ENCODE measurements at places on chromosomes 7 and 10.

DNA sequence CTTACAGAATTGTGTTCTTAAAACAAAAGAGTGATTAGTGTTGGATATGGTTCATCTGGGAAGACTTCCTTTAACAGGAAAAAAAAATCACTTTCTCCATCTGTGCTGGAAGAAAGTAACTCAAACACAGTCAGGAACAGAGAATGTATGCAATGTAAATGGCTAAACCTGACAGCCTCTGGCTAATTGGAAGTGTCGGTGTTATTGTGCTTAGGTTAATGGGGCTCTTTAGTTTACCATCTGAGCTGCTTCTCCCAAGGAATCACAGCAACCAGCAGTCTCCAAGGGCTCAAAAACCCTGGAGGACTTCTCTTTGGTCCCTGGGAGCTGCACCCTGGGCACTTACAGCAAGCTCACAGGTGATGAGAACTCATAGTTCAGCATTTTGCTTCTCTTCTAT, 724.5 kb downstream of the LRMDA start:
- no peak for DNase-seq

GRCh38 chr10:30170814-30171213, 111.4 kb upstream of the JCAD start:
- DNase-seq = no peak

- DNase-seq = no peak
These were observed 82.8 kb downstream of the MAPK8 start for GRCh38 chr10:48389272-48389671.

GRCh38 chr7:20839196-20839735, 52.6 kb upstream of the SP8 start:
- DNase-seq = no peak

GRCh38 chr7:123863461-123863860, 18.5 kb downstream of the HYAL4 start:
- no peak for DNase-seq

- no peak for DNase-seq
These were observed 33.3 kb downstream of the TSPAN14 start for GRCh38 chr10:80487421-80487785.

- DNase-seq = no peak
These were observed 85.0 kb upstream of the NAMPT start for GRCh38 chr7:106369816-106370215.

DNA sequence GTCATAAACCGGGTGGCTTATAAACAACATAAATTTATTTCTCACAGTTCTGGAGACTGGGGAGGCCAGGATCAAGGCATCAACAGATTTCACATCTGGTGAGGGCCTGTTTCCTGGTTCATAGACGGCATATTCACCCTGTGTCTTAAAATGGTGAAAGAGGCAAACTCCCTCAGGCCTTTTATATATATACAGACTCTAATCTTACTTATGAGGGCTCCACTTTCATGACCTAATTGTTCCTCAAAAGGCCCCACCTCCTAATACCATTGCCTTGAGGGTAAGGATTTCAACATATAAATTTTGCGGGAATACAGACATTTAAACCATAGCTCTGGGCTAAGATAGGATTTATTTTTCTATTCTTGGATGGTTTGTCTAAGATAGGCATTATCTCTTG, 187.2 kb downstream of the PPP1R3A start:
- DNase-seq = no peak

GRCh38 chr7:158751751-158752150, 47.1 kb upstream of the NCAPG2 start:
- DNase-seq = no peak

- DNase-seq = no peak
These were observed 32.1 kb downstream of the SLC29A4 start for GRCh38 chr7:5314864-5315263.

- DNase-seq = no peak
These were observed 47.2 kb downstream of the PRKAG2 start for GRCh38 chr7:151829707-151830106.

DNA sequence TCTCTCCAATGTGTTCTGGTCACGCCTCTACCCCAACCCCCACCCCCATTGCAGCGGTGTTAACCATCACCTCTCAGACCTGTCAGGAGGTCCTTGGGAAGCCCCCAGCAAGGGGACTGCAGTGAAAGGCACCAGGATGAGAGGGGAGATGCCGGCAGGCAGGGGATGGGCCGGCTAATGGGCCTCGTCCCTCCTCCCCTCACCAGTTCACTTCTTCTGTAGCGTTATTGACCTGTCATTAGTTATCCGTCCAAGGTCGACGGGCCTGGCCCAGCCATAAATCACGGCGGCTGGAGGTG, 18.8 kb downstream of the POLL start:
- DNase-seq = no peak

DNA sequence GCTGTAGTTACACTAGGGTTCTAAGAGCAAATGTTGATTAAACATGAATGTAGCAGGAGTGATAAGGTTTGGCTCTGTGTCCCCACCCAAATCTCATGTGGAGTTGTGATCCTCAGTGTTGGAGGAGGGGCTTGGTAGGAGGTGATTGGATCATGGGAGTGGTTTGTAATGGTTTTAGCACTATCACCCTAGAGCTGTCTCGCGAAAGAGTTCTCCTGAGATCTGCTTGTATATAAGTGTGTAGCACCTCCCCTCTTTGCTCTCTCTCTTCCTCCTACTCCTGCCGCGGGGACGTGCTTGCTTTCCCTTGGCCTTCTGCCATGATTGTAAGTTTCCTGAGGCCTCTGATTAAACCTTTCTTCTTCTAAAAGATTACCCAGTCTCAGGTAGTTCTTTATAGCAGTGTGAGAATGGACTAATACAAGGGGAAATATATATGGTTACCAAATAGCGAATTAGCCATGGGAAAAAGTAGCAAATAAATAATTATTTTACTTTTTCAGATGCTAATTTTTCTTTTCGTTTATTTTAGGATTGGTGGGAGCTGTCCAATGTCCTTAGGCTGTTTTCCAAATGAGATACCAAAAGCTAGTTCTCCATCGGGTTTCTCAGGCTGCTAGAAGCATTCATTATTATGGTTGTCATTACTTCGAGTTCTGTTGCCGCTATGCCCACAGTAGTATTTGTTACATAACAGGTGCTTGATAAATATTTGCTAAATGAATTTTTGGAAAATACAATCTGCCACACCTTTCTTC, 58.7 kb downstream of the PTEN start:
- no peak for DNase-seq

- no peak for DNase-seq
These were observed 3.0 kb upstream of the NRP1 start for GRCh38 chr10:33337326-33337957.

GRCh38 chr10:128952856-128953255, 514.2 kb upstream of the MGMT start:
- DNase-seq = no peak

- no peak for DNase-seq
These were observed 596.9 kb downstream of the SORCS1 start for GRCh38 chr10:106567629-106568028.

GRCh38 chr10:106619346-106619745, 545.2 kb downstream of the SORCS1 start:
- no peak for DNase-seq

GRCh38 chr7:25314094-25314730, 85.9 kb upstream of the NPVF start:
- no peak for DNase-seq

DNA sequence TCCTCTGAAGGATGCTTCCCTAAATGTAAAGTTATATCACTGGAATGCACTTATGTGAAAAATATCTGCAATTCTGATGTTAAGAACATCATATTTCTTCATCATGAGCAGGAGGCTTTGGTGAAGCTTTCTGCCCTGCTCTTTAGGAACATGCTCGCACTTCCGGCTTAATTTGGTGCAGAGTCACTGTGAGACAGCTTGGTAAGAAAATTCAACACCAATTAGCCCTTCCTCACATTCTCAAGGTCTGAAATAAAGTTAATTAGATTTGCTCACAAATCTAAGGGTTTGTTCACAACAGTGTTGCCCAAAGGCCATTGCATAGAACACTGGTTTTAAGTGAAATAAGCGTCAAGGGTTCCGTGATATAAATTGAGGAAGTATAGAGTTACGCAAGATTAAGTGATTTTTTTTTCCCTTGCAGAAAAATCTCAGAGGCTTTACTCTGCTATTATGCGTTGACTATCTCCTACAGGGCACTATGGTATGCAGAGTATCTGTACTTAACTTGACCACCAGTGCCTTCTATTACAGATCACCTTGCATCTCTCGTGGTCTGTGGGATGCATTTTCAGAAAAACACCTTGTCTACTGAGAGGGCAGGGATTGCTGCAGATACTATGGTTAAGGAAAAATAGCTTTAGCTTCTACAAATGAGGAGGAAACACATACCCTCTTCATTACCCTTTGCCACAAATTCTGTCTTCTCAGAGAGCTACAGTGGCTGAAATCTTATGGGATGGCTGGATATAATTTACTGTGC, 953.9 kb downstream of the TYW1 start:
- no peak for DNase-seq

DNA sequence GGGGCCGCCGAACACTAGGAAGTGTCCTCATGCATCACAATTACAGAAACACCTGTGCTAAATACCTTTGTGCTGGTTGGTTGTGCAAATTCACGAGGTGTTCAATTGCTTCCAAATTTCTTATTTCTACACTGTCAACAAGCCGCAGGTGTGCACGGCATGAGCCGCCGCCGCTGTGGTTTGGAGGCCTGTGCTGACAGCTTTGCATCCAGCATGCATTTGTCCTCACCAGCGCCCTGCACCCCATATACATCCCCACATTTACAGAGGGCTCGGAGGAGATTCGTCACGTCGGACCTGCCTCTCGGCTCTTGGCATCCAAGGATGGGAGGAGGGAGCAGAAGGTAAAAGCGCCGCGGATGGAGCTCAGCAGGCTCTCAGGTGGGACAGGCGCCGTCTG, 305.3 kb upstream of the MKI67 start:
- no peak for DNase-seq

- DNase-seq = peak; percentile 62
These were observed 463.8 kb downstream of the KCNMA1 start for GRCh38 chr10:77173615-77174461.

DNA sequence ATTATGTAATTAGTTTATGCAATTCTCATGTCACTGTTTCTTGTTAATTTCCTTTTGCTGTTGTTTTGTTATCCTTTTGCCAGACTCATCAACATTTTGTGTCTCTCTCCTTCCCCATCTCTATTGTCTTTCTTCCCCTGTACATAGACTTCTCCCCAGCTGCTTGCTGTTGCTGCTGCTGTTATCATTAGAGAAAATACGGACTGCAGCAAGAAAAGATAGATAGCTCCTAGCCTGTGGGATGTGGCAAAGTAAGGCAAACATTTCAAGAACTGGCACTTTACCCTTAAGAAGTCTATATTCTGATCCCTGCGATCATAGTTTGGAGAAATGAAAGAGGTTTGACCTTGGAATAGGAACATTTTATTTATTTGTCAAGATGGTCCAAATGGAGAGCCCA, 162.2 kb downstream of the AOAH start:
- DNase-seq = no peak

GRCh38 chr10:11849911-11850310, 26.8 kb downstream of the PROSER2 start:
- DNase-seq = no peak

DNA sequence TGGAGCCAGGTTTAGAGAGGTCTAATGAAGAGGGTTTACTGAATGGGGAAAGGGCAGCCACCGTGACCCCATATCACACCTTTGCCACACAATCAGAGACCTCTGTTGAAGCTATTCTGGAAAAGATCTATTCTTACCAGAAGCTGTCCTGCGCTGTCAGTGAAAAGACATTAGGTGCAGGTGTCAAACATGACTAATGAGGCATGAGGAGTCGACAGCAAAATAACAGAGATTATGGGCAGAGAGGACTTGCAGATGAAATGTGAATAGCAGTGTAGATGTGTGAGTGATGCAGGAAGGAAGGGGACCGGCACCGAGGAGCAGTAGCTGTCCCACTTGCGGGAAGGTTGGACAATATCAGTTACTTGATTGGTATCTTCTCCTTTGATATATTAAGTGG, 627.7 kb upstream of the GALNT17 start:
- DNase-seq = no peak

GRCh38 chr10:116521424-116522290, 24.1 kb upstream of the PNLIP start:
- peak; percentile 16 for DNase-seq

GRCh38 chr10:8269976-8270375, 215.5 kb downstream of the GATA3 start:
- DNase-seq = no peak

- no peak for DNase-seq
These were observed 197.6 kb downstream of the DIP2C start for GRCh38 chr10:491667-492424.

DNA sequence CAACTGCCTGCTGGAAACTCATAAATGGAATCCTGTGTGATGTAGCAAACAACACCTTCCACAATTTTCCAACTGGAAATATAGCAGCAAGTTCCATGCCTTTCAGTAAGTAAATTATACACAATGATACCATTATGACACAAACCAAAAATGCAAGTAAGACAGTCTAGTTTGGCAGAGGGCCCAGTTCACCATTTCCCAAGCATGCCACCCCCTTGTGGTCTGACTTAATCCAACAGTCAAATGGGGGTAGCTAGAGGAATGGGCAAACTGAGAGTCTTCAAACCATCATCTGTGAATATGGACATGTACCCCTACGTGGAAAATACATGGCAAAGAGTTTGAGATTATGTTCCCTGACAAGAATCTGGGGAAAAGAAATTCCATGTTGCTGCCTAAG, 137.6 kb upstream of the VWC2 start:
- DNase-seq = no peak

GRCh38 chr7:99296471-99296870, 23.8 kb downstream of the MYH16 start:
- DNase-seq = no peak

DNA sequence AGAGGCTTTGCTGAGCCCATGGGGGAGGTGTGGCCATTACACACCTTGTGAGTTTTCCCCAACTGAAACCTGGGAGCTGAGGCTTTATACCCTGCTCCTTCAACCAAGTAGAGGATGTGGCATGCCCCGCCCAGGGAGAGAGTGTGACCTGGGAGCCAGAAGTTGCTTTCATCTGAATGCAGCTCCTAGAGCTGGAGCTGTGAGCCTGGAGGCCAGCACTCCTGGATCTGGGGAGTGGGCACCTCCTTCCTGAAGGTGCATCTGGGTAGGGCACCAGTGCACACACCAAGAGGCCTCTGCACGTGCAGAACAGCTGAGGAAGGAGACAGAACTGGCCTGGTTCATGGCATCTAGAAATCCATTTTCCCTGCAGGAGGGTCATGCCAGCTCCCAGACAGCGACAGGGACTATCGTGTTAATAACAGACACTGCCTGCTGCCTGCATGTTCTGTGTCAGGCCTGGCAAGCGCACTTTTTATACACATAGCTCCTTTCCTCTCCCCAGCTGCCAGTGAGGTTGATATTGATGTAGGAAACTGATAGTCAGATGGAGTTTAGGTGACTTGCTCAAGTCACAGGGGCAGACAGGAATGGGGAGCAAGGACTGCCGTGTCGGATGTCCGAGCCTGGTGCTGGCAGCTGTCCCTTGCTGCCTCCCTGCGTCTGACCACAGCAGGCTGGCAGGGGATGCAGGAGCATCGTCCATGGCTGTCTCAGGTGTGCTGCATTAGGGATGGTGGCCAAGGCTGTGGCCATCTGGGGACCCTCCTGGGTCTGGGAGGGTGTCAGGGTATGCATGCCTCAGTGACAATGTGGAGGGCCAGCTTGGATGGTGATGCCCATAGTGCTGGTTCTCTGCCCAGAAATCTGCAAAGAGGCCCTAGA, 189.9 kb upstream of the CXCL12 start:
- no peak for DNase-seq

- DNase-seq = no peak
These were observed 67.2 kb downstream of the SKIDA1 start for GRCh38 chr10:21458126-21458871.

GRCh38 chr7:2079332-2080059, 153.2 kb downstream of the MAD1L1 start:
- no peak for DNase-seq

Data from stimulated activated CD4-positive, alpha-beta T cell treated with anti-CD3 and anti-CD28 coated beads, Interleukin-12 subunit alpha, Interleukin-12 subunit beta, amount 100 ng/mL, for 24 hours (primary cell).